ENCODE measurements at places on chromosomes 16 and 17. TPM values are rescaled to one million over a fixed set of nuclear protein-coding genes. Genes with fewer than 3 reads are reported as not detected.

- DNase-seq = no peak
These were observed 6.0 kb upstream of the GRB2 start for GRCh38 chr17:75411328-75412067.

DNA sequence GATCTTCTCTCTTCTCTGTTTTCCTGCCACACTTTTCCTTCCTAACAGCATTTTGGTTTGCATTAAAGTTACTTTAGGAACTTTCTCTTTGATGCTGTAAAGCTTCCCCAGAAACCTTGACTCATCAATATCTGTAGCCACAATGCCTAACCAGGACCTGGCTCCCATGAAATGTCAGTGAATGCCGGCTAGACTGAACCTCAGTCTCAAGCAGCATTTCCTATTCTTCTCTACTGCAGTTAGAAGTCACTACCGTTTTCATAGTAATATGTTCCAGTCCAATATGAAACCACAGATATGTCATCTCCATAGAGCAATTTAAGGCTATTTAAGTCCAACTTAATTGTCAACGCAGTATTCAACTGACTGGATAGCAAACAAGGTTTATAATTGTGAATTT lies 28.9 kb downstream of the ITFG1 start:
- DNase-seq = no peak

Gene KRT222
- 0.75 TPM for total RNA-seq

Gene HS3ST3A1
- 6.6 TPM for total RNA-seq

DNA sequence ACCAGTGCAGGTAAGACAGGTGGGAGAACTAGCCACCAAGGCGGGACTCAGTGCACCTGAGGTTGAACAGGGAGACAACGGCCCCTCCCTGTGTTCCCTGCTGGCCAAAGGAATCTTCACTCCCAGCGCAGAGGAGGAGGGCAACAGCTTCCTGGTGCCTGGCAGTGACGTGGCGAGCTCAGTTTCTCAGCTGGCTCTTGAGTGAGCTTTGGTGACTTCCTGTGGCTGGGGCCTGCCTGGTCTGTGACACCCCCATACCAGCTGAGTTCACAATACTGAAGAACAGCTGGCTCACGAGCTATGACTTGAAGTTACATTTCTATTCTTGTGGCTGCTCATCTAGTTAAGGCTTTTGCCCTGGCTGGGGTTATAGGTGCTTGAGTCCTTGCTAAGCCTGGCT lies 26.1 kb downstream of the WNT9B start:
- DNase-seq = no peak

Gene KRTAP2-1
- not detected for total RNA-seq

- DNase-seq = no peak
These were observed 25.2 kb downstream of the DEF8 start for GRCh38 chr16:89973654-89974335.

- no peak for DNase-seq
These were observed 92.0 kb downstream of the ABCA8 start for GRCh38 chr17:68863091-68863652.

DNA sequence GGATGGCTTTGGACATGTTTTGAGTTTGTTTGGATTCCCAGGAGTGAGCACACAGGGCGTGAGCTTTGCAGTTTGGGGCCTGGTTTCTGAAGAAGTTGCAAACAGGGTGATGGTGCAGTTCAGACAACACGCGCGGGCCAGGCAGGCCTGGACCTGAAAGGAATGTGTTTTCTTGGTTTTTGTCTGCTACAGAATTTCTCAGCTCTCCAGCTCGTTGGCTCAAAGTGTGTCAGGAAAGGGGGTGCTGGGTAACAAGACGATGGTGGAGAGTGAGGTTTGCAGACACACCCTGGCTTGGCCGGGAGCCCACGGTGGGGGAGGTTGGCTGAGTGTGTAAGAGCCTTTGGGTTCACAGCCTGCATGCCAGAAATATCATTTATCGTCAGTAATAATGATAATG lies 82.3 kb downstream of the CMIP start:
- no peak for DNase-seq

- DNase-seq = no peak
These were observed 10.9 kb downstream of the KRT37 start for GRCh38 chr17:41413353-41413957.

- DNase-seq = no peak
These were observed 124.6 kb downstream of the IRX5 start for GRCh38 chr16:55055262-55055661.

Gene SSTR5
- total RNA-seq = 0.56 TPM

DNA sequence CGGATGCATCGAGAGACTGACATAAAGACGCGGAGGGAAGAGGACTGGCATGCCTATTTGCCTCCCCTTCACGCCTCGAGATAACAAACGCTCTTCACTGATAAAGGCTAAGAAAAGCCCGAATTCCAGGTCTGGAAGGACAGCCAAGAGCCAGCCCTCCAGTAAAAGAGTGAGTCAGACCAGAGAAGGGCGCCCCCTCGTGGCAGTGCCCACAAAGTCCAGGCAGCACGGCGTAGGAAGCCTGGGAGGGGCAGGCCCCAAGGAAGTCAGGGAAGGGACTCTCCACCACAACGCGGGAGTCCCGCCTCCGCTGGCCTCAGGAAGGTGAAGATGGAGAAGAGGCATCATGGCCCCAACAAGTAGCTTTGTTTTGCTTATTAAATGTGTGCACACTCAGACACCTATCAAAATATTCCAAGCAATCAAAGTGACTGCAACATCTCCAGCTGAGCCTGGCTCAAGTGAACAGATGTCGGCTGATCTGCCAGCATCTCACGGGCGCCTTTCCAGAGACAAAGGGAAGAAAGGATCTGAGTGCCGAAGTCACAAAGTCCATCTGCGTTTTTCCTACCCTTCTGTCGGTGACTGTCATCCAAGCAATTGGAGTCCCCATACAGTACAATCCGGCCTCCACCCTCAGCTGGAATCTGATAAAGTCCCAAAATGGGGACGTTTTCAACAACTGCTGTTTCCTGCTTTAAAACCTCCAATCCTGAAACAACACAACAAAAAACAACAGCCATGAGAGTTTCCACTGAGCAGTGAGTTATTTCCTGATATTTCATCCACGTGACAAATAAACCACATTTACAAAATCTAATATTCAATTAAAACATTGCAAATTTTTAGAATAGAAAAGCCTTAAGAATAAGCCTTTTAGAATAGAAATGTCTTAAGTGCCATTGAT lies 20.4 kb upstream of the SLC38A8 start:
- peak; percentile 75 for DNase-seq

GRCh38 chr17:10161386-10161785 lies 37.0 kb downstream of the GAS7 start:
- no peak for DNase-seq

GRCh38 chr17:64786337-64786736 lies 124.2 kb upstream of the SMURF2 start:
- DNase-seq = no peak

DNA sequence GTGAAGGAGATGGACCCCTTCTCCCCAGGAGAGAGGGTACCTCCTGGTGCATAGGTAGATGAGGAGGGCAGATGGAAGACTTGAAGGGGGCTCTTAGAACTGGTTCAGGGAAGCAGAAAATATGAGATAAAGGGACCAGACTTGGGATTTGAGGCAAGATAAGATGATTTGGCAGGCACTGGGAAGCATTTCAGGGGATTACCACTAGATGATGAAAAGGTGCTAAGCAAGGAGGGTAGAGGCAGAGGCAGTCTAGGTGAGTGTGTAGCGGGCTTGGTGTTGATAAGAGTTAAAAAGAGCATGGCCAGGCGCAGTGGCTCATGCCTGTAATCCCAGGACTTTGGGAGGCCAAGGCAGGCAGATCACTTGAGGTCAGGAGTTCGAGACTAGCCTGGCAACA lies 14.4 kb downstream of the SLC9A5 start:
- DNase-seq = no peak

- DNase-seq = no peak
These were observed 102.8 kb downstream of the CMIP start for GRCh38 chr16:81547194-81547938.

Gene TP53TG3C
- not detected for total RNA-seq

- no peak for DNase-seq
These were observed 8.3 kb upstream of the NLRC5 start for GRCh38 chr16:56980792-56981724.

GRCh38 chr17:27832831-27833230 lies 32.5 kb upstream of the NOS2 start:
- no peak for DNase-seq

Gene USP22
- total RNA-seq = 316 TPM

All from H1 (cell line).